ENCODE measurements at places on chromosomes 16 and 17.

- no peak for DNase-seq
Observed at GRCh38 chr17:41512546-41513167, 6.0 kb downstream of the KRT15 start.

DNA sequence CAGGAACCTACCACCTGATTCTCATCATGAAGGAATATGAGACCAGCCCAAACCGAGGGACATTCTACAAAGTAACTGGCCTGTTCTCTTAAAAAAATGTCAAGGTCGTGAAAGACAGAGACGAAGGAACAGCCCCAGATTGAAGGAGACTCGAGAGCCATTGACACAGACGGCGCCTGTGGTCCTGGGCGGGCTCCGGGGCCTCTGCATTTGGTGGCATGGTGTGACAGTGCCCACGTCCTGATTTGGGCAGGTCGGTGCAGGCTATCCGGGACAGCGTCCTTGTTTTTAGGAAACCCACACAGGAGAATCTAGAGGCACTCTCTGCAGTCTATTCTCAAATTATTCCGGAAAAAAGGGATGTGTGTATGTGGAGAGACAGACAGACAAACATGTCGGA is 64.1 kb downstream of the ADCY9 start:
- DNase-seq: no peak

DNA sequence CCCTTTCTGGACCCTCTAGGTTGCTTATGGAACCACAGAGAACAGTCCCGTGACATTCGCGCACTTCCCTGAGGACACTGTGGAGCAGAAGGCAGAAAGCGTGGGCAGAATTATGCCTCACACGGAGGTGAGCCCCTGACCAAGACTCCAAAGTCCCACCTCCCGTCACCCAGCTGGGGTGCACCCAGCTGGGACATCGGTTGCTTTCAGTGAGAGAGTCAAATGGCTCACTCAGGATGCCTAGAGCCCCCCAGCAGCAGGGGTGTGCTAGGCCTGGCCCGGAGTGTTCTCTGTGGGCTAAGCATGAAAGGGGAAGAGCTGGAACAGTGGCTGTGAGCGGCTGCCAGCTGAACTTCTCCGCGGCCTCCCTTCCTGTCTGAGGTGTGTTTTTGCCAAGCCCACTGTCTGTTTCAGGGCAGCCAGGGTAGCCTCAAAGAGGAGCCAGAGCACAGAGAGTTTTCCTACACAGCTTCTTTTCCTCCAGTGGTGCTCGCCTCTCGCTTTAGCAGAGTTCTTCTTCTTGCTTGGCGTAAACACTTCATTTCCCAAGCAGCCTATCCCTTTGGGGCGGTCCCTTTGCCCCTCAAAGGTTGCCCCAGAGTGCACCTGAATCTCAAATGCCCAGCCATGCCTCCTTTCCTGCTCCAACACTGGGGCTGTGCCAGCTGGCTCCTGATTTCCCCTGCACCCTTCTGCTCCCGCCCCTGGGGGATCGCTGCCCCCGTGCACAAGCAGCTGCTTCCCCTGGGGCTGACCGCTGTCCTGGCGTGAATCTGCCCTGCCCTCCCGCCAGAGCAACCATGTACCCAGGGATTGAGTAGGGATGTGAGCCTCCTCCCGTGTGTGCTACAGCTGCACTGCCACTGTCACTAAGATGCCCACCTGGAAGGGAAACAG is 2.6 kb upstream of the CHAD start:
- DNase-seq: no peak

- DNase-seq: no peak
Observed at GRCh38 chr17:13510062-13510461, 91.7 kb downstream of the HS3ST3A1 start.

DNA sequence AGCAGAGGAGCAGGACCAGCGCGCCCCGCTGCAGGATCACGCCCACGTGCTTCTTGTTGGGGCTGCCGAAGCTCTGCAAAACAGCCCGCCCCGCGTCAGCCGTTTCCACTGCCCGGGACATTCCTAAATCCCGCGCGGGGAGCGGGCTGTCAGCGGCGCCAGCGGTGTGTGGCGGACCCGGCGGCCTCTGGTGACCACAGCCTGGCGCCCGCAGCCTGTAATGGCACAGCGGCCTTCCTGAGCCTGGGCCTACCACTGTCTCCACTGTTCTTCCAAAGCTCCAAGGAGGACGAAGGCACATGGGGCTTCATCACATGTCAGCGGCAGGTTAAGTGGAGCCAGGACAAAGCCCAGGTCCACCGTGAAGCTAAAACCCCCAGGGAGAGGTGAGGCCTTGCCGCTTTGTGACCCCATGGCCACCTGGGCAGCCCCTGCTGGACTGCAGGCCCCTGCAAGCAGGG is 2.5 kb downstream of the SLC47A2 start:
- DNase-seq: no peak

DNA sequence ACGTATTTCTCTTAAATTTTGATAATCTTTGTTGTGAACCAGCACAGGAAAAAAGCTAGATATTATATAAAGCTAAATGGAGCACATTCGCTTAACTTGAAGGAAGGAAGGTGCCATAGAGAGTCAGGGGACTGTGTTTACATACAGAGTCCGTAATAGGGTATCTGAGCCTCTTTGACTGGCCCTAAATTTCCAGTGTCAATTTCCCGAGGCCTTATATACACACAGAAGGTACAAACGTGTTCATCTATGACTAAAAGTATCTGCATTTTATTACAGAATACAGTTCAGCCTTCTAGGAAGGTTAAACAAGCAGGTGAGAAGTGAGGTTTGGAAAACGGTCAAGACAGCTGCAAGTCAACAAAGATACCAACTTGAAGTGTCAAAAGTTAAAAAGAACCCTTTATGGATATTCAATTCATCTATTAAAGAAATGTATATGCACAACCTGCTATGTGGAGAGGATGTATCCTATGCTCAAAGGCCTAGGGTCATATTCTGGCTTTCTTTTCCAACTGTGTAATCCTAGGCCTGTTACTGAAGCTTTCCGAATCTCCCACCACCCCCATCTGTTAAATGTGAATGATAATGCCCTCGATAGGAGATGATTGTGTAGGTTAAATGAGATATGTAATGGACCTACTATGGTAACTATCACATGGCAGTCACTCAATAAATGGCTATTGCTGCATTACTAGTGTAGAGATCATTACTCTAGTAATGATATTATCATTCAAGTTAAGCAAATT is 263.7 kb upstream of the MAF start:
- no peak for DNase-seq

GRCh38 chr16:13793841-13794409 is 126.0 kb upstream of the ERCC4 start:
- DNase-seq: no peak

DNA sequence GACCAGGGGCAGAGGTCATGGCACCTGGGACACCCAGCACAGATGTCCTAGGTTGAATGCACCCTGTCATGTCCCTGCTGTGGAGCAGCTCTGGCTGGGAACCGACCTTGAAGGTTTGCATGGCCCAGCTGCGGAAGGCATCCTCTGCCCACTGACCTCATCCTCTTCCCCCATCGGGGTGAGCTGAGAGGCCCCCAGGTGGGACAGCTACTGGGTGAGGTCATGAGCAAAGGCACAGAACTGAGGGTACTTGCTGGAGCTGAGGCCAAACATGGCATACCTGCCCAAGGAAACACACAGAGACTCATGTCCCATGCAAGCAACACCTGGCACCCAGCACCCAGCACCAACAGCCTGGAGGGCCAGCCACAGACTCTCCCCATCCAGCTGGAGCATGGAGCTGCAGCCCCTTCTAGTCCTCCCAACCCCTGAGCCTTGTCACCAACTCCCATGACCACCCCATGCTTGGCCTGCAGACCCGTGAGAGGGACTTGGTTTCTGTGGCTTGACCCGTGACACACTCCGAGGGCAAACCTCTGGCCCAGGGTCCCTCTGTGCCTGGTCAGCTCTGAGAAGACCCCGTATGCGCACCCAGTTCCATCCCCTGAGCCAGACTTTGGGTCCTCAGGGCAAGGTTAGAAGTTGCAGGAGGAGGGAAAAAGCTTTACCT is 33.1 kb downstream of the LGALS9 start:
- no peak for DNase-seq

GRCh38 chr17:29617125-29617480 is 5.6 kb downstream of the CORO6 start:
- DNase-seq: peak; percentile 82

DNA sequence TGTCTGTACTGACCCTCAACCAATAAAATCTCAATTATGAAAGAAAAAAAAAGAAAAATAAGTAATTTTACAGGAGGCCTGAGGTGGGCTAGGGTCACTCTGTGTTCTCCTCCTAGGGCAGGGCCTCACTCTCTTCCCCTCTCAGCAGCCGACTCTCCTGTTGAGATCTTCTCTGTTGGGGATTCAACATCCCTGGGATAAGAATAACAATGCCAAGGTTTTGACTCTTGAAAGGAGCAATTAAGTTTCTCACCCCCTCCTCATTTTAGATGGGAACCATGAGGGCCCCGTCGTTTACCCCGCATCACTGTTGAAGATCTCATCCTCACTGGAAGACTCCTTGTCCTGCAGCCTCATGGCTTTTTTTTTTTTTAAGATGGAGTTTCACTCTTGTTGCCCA is 21.5 kb upstream of the BRCA1 start:
- no peak for DNase-seq

- peak; percentile 64 for DNase-seq
Observed at GRCh38 chr17:83083368-83084201, 4.2 kb downstream of the METRNL start.

GRCh38 chr17:81648013-81648706 is 8.2 kb downstream of the PDE6G start:
- no peak for DNase-seq
